Activated gamma-delta T cell treated with Interleukin-2 at 50 U/mL for 16 hours (primary cell): ENCODE measurements at places on chromosomes 11 and 22.

GRCh38 chr11:87954476-87954875, 220.8 kb downstream of the RAB38 start:
- no peak for DNase-seq

GRCh38 chr22:36881504-36882245, 20.9 kb downstream of the NCF4 start:
- no peak for DNase-seq

- DNase-seq, result no peak
Measured at GRCh38 chr22:20834206-20834605, 24.4 kb downstream of the PI4KA start.

DNA sequence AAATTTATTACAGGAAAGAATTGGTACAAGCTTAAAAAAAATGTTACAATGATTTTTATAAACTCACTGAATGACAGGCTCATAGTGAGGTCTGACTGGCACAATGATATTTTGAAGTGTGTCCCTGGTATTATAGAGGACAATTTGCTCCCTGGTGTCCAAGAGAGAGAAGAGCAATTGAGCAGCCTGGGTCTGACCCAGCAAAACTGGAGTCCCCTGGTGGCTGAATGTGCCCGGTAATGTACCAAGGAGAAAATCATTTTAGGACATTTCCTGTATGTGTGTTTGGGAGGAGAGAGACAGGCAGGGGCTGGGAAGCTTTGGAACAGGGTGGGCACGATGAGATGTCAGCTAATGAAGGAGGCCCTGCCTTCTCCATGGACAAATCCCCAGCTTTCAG, 125.3 kb downstream of the APOL5 start:
- no peak for DNase-seq

DNA sequence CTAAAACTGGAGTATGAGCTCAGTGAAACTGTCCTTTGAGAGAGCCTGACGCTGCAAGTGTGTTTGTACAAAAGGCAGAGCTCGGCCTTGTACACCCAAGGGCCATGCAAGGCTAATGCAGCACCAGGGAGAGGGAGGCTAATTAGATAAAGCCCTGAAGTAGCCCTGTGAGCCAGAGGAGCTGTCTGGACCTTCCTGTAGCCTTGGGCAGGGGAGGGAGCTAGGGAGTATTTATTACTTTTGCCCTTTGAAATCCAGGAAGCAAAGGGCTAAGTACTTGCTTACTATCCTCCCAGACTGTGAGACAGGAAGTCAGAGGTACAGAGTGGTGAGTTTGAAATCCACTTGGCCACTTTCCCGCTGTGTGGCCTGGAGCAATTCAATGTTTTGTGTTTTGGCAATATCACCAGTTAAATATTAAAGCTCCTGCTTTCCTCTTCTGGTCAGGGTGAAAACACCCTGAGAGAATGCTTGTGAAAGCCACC, 10.2 kb upstream of the LDHA start:
- DNase-seq, result no peak

DNA sequence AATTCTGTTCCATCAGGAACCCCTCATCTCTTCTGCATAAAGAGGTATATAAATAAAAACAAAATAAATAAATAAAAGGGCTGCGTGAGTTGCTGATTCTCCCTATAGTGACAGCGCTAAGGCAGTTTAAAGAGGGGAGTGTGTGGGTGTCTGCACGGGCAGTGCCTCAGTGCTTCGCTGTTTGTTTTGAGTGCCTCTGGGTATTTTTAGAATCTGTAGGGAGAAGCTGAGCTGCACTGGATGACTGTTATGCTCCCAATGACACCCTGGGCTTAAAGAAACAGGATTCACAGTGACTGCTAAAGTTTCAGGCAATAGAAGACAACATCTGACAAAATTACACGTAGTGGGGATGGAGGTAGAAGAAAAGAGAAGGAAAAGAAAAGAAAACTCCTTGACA, 38.8 kb downstream of the SLC1A2 start:
- no peak for DNase-seq
